ENCODE measurements at places on chromosomes 2 and 18. TPM values are rescaled to one million over a fixed set of nuclear protein-coding genes. Genes with fewer than 3 reads are reported as not detected.

COLEC11 gene
- total RNA-seq = not detected

CXCR1 gene
- 0.46 TPM for total RNA-seq

DIPK1C gene
- 4.9 TPM for total RNA-seq

UGT1A5 gene
- total RNA-seq = 0.32 TPM

NFU1 gene
- 17.9 TPM for total RNA-seq

KLHL30 gene
- total RNA-seq = 0.49 TPM

TMEM131 gene
- 32.8 TPM for total RNA-seq

RTP5 gene
- not detected for total RNA-seq

CFAP221 gene
- total RNA-seq = not detected

NRP2 gene
- 4.0 TPM for total RNA-seq

MTERF4 gene
- total RNA-seq = 51.8 TPM

M1AP gene
- 2.7 TPM for total RNA-seq

MEP1B gene
- not detected for total RNA-seq

RALBP1 gene
- total RNA-seq = 229 TPM

MAP3K19 gene
- not detected for total RNA-seq

MYOM1 gene
- total RNA-seq = 0.67 TPM

ELOA2 gene
- not detected for total RNA-seq

DNAJC5G gene
- not detected for total RNA-seq

ALPI gene
- total RNA-seq = not detected

KANSL1L gene
- 36.0 TPM for total RNA-seq

ARHGAP15 gene
- total RNA-seq = 1.9 TPM

ICA1L gene
- 3.0 TPM for total RNA-seq

OSBPL1A gene
- 23.1 TPM for total RNA-seq

NLRC4 gene
- total RNA-seq = 0.20 TPM

SNORC gene
- total RNA-seq = 27.2 TPM

R3HDM1 gene
- 17.5 TPM for total RNA-seq
